ENCODE measurements at places on chromosomes 4 and X. TPM values are rescaled to one million over a fixed set of nuclear protein-coding genes. Genes with fewer than 3 reads are reported as not detected.

DNA sequence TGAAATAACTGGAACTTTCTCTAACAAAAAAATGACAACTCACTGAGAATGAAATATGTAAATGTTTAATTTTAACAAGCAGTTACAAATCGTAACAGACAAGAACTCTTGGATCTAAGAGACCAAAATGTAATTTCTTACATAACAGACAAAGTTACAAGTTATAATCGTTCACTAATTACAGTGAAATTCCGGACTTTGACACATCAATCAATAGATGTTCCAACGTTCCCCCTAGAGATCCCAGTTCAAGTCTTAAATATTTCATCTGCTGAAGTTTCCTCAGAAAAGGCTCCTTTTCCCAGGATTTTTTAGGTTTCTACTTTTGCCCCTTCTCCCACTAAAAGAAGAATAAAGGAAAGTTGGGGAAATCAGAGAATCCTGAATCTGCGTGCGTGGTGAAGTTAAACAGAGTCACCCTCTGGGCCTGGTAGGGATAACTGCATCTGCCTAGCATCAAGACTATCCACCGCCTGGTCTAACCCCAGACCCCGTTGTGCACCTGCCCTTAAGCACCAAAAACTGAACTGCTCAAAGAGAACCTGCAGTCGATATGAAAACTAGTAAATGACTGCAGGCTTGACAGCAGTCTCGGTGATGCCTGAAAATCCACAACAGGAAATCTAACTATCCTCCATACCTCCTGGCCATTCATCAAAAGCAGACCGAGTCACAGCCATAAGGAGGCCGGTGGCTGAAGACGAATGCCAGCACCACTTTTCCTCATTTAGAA, 2.3 kb downstream of the IRF2 start:
- DNase-seq: peak; percentile 22

NXF2 gene
- not detected for total RNA-seq

CCDC160 gene
- total RNA-seq: not detected

GRCh38 chrX:97030463-97030862, 146.8 kb downstream of the RPA4 start:
- no peak for DNase-seq

ENPEP gene
- not detected for total RNA-seq

Measured in HFFc6 (cell line).